ENCODE measurements at places on chromosomes 16 and 17. TPM values are rescaled to one million over a fixed set of nuclear protein-coding genes. Genes with fewer than 3 reads are reported as not detected.

DNA sequence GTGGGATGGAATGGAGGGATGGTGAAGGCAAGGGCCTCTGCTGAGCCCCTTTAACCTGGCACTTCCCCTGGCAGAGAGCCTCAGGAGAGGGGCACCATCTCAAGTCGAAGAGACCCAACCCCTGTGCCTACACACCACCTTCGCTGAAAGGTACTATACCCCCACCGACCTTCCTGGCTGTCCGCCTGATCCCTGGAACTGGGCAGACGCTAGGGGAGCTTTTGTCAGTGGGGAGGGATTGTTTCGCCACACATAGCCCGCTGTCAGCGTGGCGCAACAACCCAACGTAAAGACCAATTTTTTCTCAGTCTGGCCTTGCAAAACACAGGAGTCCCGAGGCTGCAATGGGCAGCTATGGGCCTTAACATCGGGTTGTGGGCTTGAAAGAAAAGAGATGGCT lies 3.1 kb downstream of the PPP1R1B start:
- no peak for DNase-seq

Gene SECTM1
- total RNA-seq = 12.6 TPM

- DNase-seq = no peak
These were observed 215.4 kb downstream of the SOX9 start for GRCh38 chr17:72336026-72336803.

- DNase-seq = no peak
These were observed 82.7 kb upstream of the CORO6 start for GRCh38 chr17:29705386-29705785.

Gene C1QL1
- 0.94 TPM for total RNA-seq

Gene GPR179
- 0.09 TPM for total RNA-seq

Gene TBX21
- 0.80 TPM for total RNA-seq

- DNase-seq = peak; percentile 41
These were observed 38.0 kb downstream of the CUEDC1 start for GRCh38 chr17:57916925-57917858.

Gene PRR15L
- 0.62 TPM for total RNA-seq

Gene C1QTNF8
- total RNA-seq = not detected

Gene FTSJ3
- 33.1 TPM for total RNA-seq

- peak; percentile 56 for DNase-seq
These were observed 257.6 kb upstream of the SDK2 start for GRCh38 chr17:73901661-73902415.

DNA sequence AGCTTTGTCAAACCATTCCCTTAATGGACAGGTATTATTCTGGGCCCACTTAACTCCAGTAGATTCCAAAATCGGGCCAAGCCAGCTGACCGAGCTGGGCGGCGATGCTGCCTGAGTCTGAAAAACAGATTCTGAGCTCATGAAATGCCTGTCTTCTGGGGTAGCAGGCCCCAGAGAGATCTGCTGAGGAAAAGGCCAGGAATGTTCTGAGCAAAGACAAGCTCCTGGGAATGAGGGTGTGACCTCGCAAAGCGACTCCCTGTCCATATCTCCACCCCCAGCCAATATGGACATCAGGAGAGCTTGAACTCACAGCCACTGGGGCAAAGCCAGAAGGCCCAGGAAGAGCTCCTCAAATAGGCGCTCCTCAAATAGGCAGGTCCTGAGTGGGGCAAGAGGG lies 23.7 kb downstream of the ZNF423 start:
- DNase-seq = no peak

GRCh38 chr17:7023576-7024401 lies 939 bp downstream of the BCL6B start:
- DNase-seq = peak; percentile 95

GRCh38 chr16:23917621-23918020 lies 81.8 kb downstream of the PRKCB start:
- DNase-seq = no peak

- peak; percentile 70 for DNase-seq
These were observed 9.3 kb downstream of the NUBP1 start for GRCh38 chr16:10752843-10753523.

Gene SLC47A2
- not detected for total RNA-seq

DNA sequence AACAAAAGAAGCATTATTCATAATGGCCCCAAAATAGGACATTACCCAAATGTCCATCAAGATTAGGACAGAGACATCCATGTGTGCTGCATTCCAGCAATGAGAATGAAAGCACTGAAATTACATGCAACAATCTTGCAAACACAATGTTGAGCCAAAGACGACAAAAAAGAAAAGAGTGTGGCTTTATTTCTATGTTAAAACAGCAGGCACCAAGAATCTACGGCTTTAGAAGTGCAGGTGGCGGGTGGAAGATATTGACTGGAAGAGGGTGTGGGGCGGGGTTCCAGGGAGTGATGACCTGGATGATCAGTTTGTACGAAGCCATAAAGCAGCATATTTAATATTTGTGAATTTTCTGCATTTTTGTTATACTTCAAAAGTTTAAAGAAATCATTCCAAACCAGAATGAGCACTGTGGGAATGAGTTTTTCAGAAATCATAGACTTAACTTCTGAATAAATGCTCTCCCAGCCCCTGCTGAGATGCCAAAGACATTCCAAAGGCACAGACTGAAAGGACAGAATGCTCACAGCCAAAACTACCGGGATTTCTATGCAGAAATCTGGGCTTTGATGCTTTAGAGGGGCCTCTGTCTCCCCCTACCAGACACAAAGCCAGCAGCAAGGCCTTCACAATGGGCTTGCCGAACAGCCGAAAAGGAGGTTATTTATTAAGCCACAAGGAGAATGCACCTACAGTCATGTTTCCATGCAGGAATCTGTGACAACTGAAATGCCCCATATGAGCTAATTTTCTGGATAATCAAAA lies 361.6 kb downstream of the GRIN2A start:
- DNase-seq = no peak

DNA sequence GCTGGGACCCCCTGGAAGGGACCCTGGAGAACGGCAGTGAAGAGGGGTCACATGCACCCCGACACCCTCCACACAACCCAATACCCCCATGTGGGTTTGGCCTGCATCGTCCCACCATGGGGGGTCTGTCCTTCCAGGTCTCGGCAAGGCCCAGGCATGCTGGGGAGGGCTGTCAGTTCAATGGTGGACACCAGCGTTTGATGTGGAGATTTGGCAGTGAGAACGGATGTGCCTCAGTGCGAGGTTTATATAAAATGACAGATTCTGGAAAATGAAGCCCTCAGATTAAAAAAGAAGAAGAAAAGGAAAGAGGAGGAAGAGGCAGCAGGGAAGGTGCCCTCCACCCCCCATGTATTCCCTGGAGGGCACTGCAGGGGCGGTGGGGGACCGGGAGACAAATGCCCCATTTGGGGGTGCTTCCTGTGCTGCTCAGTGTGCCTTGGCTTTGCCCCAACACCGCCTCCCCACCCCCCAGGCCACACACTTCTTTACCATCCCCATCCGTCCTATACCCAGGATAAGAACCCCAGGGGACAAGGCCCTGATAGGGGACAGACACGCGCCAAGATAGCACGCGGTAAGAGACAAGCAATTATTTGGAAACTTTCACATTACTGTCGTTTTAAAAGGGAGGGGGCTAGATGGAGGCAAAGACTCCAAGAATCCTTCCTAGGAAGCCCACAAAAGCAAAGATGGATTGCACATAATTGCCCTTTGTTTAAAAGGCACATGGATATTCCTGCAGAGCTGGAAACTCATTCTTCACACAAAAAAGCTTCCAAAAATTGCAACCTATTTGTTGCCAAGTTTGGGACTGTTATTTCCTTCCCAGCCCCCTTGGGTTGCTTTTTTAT lies 21.0 kb downstream of the RBFOX3 start:
- DNase-seq = no peak

Gene MMP28
- total RNA-seq = 10.3 TPM

- peak; percentile 54 for DNase-seq
These were observed at the start of gene WNT9B for GRCh38 chr17:46851029-46851741. Gene WNT9B, plus strand, starts transcription at chr17:46851583. Its CDS starts 56 bp downstream, at chr17:46851639.

DNA sequence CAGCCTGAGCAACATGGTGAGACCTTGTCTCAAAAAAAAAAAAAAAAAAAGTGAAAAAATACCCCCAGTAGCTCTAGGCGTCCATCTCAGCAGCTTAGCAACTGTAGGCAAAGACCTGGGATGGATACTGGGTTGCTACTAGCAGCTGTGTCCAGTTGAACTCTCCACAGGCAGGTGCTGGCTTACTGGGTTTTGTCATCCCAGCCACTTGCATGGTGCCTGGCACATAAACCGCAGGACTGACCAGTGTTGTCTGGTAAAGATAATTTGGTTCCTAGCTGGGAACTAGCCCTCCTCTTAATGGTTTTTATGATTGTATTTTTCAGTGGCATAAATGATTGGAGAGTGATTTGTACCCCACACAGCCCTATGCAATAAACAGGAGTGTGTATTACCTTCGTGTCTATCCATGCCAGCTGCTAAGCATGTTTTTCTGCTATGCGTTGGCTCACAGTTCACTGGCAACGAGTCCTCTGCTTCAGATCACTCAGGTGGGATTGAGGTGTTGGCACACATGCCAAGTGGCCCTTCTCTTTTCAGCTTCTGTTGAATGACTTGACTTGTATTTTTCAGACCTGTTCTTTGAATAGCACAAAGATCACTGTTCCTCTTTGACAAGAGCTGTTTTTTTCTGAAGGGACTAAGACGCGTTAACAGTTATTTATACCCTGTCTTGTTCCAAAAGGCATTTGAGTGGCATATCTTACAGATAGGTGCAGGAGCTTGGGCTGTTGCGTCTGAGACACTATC lies 352.9 kb downstream of the SNX29 start:
- no peak for DNase-seq

DNA sequence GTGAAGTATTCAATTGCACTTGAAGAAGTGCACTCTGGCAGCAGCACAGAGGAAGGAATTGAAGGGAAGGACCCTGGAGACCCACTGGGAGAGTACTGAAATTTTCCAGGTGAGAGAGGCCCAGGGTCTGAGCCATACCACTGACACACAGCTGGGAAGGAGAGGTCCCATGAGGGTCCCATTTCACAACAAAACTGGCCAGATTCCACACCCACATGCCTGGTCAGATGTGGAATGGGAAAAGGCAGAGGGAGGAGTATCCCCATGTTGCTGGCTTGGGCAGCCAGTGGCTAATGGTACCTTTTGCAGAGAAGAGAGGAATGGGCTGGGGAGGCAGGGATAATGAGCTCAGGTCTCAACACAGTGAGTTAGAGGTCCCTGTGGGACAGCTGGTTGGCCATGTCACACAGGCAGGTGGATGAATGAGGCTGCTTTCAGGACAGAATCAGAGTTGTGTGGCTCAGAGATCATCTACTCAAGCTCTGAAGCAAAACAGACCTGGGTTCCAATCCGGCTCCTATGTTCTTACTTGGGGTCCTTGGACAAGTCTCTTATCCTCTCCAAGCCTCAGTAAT lies 26.2 kb upstream of the NGFR start:
- DNase-seq = no peak

- no peak for DNase-seq
These were observed 14.0 kb downstream of the GRIN2A start for GRCh38 chr16:10168258-10168657.

DNA sequence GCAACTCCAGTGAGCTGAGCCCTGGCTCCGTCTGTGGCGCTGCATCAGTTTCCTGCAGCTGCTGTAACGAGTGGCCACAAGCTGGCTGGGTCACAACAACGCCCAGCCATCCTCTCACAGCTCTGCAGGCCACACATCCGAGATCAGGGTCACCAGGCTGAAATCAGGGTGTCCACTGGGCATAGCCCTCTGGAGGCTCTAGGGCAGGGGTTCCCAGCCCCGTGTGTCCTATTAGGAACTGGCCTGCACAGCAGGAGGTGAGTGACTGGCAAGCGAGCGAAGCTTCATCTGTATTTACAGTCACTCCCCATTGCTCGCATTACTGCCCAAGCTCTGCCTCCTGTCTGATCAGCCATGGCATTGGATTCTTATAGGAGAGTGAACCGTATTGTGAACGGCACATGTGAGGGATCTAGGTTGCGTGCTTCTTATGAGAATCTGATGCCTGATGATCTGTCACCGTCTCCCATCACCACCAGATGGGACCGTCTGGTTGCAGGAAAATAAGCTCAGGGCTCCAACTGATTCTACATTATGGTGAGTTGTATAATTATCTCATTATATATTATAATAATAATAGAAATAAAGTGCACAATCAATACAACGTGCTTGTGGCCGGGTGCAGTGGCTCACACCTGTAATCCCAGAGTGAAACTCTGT lies 176.5 kb downstream of the SEC14L1 start:
- DNase-seq = no peak

- peak; percentile 35 for DNase-seq
These were observed 994 bp downstream of the CLTC start for GRCh38 chr17:59620518-59621259.

DNA sequence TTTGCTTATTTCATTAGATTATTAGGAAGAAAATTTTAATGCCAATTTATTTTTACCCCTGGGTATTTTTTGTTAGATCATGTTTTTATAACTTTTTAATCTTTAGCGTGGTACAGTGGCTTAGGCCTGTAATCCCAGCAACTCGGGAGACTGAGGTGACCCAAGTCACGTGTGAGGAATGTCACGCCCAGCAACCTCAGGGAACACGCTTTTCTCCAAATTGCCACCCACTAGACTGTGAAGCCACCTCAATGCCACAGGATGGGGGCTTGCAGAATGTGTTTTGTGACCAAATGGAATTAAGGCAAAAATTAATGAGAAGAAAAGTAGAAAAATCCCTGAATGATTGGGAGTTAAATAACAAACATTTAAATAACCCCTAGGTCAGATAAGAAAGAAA lies 141.8 kb downstream of the LAT start:
- DNase-seq = no peak

DNA sequence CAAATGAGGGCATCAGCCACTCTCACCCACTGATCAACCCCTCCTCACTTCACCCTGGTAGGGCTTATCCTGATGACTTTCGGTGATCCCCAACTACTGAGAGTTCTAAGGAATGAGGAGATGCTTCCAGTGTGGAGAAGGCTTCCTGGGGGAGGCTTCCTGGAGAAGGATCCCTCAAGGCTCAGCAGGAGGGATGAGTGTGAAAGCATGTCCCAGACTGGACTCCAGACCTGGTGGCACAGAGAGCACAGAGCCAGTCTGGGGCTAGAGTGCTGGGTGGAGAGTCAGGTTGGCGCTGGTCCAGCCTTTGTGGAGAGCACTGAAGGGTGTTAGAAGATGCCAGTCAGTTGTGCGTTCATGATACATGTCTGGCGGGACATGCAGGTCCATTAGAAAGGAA lies 53.7 kb downstream of the PLD6 start:
- peak; percentile 74 for DNase-seq

DNA sequence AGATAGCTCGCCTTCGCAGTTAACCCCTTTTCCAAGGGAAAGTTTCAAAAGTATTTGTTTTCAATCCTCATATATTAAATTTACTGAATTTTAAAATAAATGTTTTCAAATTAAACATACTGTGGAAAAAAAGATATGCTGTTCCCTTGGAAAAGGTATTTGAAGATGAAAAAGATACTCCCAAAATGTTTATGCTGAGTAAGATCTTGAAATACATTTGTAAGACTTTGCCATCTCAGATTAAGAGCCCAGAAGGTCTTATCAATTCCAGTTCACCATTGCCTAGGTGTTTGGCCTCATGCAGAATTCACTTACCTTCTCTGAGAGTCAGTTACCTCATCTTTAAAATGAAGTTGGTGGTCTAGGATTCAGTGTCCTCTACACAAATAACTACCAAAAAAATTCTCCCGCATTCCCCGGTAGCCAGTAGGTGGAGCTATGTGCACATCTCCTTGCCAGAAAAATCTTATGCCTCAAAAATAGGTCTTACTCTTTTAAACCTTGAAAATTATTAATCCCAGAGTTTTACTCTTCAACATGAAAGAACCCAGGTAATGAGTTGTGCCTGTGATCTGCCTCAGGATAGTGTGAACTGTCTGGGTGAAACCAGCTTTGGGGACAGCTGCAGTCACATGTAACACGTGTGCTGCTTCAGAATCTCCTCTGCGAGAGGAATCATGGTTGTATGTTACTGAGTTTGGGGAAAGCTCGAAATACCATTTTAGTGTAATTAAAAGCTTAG lies 178.3 kb downstream of the MRTFB start:
- DNase-seq = no peak

Gene KRTAP9-4
- not detected for total RNA-seq

Gene PRRT2
- total RNA-seq = 3.0 TPM
